ENCODE measurements at places on chromosomes 2 and 18.

- no peak for DNase-seq
Measured at GRCh38 chr18:73742957-73743356, 404.7 kb downstream of the FBXO15 start.

DNA sequence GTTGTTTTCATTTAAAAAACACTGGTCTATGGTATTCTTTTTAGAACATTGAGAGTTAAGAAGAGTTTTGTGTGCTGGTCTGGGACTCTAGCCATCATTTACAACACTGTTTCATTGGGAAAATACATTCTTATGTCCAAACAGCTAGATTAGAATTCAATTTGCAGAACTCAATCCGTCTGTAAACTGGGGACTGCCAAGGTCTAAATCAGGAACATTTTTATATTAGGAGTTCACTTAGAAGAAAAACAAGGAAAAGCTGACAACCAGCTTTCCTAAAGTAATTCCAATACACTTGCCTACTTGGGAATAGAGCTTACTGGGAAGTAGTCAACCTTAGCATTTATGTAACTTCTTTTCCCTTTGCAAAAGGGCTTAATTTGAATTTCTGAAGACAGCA is 91.5 kb upstream of the RNF152 start:
- DNase-seq = no peak

GRCh38 chr2:174343343-174343622 is 8.5 kb downstream of the SP9 start:
- no peak for DNase-seq

- DNase-seq = no peak
Measured at GRCh38 chr18:36934884-36935283, 106.0 kb downstream of the KIAA1328 start.

DNA sequence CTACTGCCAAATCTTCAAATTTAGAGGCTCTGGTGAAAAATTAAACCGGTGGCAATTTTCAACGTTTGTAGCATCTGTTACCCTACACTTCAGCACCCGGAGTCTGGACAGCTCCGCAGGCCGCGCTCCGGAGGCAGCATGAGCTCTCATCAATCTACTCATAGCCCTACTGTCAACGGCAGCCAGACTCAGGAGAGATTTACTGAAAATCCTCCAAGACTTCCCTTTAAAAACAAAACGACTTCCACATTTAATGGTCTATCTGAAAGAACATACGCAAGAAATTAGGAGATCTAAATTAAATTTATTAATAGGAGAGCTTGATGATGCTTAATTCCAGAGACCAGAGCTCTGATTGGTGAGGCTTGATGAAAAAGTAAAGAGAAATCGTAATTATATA is 970 bp upstream of the ADCYAP1 start:
- no peak for DNase-seq

Measured in NCI-H1092 (cell line).